ENCODE measurements at places on chromosomes 1 and 21.
A peak's percentile ranks its signal among the peaks of the same experiment; 100 is the strongest.

DNA sequence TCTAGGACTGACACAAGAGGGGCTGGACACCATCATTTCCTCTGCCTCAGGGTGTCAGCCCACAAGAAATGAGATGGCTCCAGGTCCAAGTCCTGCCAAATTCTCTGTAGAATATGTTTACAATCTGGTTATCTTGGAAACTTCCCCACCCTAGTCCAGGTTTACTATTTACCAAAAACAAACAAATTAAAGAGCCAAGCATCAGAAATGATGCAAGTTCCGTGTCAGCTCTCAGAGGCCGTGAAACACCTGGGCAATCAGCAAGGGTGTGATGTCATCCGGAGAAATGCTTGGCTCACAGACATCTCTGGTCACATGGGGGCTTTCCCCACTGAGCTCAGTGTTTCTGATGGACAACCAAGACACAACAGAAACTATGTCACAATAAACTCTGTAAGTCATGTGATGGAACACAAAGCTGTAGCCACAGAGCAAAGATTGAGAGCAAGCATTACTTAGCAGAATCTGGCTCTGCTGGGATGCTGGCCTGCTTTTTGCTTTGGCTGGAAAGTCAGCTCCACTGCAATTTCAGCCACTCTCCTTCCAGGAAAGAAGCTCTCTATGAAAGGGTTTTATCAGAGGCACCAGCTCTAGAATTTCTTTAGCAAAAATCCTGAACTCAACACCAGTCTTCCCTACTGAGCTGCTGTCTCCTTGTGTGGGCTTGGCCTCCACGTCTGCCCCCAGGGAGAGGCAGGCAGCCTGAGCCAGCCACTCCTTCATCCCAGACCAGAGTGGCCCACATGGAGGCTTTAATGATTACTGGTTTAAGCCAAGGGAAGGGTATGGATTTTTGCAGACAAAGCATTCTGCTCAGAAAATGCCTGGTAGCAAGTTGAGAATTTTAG, 55.9 kb downstream of the NENF start:
- DNase-seq: no peak

DNA sequence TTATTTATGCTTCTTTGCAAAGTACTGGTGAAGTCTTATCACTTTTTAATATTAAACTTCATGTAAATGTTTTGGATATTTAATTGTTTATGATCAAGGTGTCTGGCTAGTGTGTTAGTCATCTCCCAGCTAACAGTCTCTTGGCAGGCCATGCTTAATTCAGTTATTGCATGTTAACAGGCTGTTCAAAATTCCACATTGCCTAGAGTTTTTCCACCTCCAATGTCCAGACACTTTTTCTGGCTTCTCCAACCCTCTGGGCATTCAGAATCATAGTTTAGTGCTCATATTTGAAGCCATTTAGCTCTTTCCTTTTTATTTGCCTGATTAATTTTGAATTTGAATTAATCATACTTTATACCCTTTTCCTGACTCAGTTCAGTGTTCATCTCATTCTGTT, 69.2 kb downstream of the OLFML2B start:
- DNase-seq: no peak

DNA sequence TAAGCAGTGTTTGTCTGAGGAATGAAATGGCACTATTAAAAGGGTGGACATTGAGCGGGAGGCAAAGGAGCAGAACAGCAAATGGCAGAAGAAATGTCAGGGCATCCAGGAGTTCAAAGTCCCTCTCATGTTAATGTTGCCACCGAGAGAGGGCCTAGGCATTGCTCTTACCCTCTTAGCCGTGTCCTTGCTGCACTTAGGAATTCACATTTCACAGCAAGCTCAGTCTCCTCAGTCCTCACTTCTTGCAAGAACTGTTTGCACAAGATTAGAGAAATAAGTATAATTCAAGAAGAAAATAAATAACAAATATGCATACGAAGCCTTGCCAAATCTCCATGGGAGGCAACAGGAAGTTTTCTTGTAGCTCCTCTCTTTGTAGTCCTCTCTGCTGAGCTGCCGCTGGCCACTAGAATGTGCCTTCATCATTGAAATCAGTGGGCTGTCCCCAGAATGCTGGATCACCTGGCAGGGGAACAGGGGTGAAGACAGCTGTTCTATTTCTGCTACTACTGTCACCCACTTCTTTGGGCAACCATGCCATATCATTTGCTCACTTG, 205.8 kb downstream of the ZNF326 start:
- no peak for DNase-seq

- DNase-seq: peak; percentile 61
Measured at GRCh38 chr1:231421546-231421970, 529 bp downstream of the EGLN1 start.

DNA sequence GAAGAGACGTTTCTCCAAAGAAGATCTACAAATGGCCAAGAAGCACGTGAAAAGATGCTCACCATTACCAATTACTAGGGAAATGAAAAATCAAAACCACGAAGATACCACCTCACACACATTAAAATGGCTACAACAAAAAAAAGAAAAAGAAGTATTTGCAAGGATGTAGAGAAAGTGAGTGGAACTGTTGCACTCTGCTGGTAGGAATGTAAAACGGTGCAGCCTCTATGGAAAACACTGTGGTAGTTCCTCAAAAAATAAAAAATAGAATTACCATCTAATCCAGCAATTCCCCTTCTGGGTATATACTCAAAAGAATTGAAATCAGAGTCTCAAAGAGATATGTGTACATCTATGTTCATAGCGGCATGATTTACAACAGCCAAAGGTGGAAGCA, 115.4 kb upstream of the EDN2 start:
- DNase-seq: no peak

- DNase-seq: no peak
Measured at GRCh38 chr1:203528976-203529835, 35.3 kb downstream of the OPTC start.

GRCh38 chr21:40901691-40902090, 54.7 kb upstream of the DSCAM start:
- DNase-seq: no peak

GRCh38 chr1:155250246-155250632, 5.0 kb downstream of the ENTREP3 start:
- no peak for DNase-seq

GRCh38 chr1:57012315-57012714, 46.5 kb upstream of the C8B start:
- DNase-seq: no peak

DNA sequence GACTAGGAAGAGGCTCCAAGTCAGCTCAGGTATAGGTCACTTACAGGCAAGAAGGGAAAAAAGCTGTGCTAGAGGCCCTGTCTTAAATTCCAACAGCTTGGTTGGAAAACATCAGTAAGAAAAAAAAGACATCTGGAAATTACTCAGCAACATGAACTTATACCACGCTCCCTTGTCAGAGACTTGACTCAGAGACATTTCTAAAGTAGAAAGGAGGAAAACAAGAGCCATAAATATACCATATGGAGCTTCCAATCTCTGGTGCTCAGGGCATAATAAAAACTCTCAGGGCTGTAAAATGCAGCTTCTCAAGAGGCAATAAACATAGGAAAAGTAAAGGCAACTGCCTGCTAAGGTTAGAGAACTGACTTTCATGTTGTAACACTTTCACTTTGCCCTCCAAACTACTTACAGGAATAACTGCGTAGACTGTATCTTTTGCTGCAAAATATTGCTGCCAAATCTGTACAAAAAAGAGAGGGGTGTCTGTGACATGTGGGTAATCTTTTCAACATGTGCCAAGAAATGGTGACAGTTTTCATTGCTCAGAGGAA, 14.7 kb downstream of the ATPAF1 start:
- no peak for DNase-seq

DNA sequence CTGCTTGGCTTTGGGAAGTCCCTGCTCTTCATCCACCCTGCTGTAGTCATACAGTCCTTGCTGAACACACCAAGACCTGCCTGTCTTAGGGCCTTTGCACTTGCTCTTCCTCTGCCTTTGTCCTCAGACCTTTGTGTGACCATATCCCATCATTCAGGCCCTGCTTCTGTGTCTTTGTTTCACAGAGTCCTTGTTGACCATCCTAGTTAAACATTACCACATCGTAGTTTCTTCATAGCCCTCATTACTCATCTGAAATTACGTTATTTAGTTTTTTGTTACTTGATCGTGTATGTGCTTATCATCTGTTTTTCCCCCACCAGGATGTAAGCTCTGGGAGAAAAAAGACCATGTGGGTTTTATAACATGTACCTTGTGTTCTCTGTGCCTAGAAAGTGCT, 18.3 kb upstream of the SPRR5 start:
- DNase-seq: no peak

GRCh38 chr1:9149837-9150581, 21.1 kb upstream of the GPR157 start:
- no peak for DNase-seq

DNA sequence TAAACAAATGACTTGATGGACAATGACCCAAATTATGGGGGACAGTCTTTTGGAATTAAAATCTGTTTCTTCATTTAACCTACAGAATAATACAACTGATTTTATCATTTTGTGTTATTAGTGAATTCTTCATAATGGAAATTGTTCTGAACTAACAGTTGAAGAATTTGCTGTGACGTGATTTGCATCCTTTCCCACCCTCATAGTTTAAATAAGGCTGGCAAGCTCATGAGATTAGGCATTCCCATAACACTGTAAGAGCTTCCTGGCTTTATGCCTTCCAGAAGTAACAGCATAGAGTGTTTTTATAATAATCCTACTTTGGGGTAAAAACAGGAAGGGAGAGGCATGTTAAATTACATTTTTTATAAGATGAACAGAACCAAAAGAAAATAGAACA, 95.7 kb downstream of the ATP6V1G3 start:
- DNase-seq: no peak

DNA sequence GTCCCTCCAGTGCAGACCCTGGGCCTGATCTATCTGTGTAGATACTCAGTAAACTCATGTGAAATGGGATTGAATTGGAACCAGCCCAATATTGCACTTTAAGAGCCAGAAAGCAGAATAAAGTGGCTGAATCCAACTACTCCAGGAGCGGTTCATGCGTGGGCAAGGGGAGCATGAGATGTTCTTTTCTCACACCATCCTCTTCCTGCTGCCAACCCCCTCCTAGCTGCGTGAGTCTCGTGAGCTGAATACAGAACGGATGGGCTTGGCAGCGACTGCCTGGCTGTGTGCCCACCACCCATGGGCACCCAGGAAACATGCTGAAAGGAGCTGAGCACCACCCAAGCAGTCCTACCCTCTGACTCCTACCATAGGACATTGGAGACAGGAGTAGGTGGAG, 128.3 kb downstream of the ELAVL4 start:
- no peak for DNase-seq

DNA sequence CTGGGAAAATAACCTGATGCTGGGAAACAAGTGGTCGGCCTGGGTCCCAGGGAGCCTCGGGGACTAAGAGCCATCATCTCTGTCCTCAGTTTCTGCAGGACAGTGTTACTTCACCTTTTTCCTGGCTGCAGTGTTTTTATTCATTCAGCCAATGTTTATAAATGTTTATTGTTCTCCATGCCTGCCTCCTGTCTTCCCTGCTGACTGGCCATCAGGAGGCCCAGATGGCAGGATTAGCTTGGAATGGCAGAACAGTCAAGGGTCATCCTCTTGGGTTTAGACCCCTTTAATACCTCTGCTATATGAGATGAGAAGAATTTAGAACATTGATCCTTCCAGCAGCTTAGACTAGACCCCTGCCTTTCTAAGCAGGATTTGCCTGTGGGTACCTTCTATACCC, 13.3 kb downstream of the MAPKAPK2 start:
- no peak for DNase-seq

All from nephron progenitor cell (in vitro differentiated cells).